ENCODE measurements at places on chromosomes 2 and 18.

DNA sequence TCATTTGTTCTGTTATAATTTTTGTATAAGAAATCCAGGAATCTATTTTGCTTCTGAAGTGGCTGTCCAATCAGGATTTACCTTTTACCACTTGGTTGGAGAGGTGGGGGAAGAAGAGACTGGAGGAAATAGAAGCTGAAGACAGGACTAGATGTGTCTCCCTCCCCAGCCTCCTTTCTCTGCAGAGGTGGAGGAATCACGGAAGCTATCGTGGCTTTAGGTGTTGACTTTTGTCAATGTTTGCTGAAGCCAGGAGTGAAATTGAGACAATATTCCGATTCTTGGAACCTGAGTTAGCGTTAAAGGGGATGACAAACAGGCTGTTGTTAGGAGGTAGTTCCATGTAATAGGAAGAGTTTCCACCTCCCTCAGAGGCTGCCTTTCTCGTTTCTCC, 43.5 kb downstream of the PDCL3 start:
- no peak for DNase-seq

DNA sequence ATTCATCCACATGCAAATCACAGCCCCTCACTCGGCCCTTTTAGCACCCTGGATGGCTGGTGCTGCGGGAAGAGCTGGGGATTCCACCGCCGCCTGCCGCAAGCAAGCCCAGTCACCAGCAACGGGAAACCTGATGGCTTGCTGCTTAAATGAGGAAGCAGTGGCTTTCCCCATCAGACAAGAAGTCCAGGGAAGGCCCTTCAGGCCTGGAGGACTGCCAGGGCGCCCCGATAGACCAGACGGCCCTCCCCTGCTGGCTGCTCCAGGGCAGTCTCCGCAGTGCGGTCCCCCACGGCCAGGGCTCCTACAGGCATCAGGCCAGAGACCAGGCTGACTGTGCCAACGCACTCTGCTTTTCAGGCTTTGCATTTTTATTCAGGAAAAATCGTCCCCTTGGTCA, 439.1 kb downstream of the EIPR1 start:
- DNase-seq = no peak

DNA sequence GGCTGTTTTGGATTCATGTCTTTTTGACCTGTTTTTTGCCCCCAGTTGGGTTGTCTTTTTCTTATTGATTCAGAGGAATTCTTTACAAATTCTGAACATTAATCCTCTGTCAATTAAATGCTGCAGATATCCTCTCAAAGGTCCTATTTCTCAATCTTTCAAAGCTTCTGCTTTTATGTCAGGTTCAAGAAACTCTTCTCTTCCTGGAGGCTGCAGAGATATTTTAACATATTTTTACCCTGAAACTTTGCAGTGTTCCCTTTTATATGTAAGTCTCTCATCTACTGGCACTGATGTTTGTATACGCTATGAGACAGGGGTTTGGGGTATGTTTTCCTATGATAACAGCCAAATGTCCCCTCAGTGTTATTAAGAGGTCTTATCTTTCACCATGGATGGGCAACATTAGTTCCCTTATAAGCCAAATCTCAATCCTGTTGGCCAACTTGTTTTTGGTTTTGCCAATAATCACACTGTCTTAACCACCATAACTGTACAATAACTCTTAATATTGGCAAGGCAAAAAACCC, 159.3 kb downstream of the HDAC4 start:
- no peak for DNase-seq

DNA sequence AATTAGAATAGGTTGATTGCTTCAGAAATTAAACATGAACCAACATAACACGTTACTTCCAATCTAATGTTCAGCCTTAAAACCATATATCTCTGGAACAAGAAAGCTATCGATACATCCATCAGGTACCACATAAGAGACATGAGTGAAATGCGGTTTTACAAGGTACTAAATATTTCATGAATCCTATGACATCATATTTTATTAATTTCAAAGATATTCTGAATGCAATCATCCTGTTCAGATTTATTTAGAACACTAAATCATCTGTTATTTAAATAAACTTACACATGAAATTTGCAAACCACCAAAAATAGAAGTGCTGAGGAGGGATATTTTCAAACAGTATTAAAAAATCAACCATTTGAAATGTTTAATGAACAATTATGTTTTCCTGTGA, 119.0 kb downstream of the OSBPL1A start:
- no peak for DNase-seq
